DND-41 (cell line): ENCODE measurements at places on chromosomes 2 and 18.

DNA sequence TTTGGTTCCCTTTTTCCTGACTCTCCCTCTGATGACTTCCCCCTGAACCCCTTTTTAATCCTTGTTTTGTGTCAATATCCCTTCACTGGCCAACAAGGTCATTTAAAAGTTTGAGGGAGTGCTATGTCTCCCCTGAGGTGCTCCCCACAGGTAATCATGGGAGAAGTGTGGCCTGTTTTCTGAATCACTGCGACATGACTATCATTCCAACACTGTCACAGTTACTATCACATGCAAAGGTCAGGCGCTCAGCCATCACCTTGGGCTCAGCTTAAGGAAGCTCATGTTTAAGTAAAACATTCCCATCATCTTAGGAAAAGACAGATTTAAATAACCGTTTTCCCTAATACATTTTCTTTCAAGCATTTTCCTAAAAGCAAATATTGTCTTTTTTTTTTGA lies 20.9 kb upstream of the ACAA2 start:
- no peak for DNase-seq

- DNase-seq = no peak
Measured at GRCh38 chr2:45797451-45798230, 146.2 kb downstream of the PRKCE start.

GRCh38 chr2:37681587-37681986 lies 10.1 kb upstream of the CDC42EP3 start:
- DNase-seq = no peak

DNA sequence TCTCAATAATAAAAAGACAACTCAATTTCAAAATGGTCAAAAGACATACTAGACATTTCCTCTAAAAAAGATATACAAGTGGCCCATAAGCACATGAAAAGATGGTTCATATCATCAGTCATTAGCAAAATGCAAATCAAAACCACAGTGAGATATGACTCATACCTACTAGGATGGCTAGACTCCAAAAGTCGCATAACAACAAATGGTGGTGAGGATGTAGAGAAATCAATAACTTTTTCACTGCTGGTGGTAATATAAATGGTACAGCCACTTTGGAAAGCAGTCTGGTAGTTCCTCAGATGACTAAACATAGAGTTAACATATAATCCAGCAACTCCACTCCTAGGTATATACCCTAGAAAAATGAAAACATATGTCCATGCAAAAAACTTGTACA lies 242.3 kb upstream of the NOL4 start:
- DNase-seq = no peak

DNA sequence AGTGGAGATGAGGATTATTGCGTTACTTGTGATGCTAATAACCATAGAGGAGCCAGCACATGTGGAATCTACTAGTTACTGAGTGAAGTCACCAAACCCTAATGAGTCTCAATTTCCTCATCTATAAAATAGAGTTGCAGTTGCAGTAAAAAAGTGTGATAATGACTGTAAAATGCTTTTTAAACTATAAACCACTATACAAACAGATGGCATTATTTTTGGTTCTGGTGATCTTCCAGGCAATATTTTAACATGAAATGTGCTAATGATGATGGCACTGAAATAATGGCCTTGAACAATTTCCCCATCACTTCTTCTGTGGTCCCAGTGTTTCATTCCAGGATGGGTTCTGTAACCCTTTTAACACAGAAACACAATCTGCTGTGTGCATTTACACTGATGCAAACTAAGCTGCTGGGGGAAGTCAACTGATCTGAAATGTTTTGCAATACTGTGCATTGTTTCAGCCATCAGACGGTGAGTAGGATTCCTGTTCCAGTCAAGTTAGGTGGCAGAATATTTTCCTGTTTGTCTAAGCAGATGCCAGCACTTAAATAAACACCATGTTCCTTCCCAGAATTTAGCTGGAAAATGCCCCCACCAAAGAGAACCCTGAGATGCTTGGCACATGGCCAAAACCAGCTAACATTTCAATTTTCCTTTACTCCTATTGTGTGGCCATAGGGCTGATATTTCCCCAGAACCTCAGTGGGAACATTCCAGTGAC lies 52.6 kb downstream of the TACR1 start:
- no peak for DNase-seq
